ENCODE measurements at places on chromosomes 4 and X.

- DNase-seq, result no peak
Measured at GRCh38 chr4:159103384-159103990, 608 bp downstream of the RAPGEF2 start.

GRCh38 chr4:60945641-60946040 is 254.5 kb upstream of the ADGRL3 start:
- DNase-seq, result no peak

GRCh38 chr4:129087516-129087915 is 5.8 kb downstream of the SCLT1 start:
- DNase-seq, result no peak

GRCh38 chr4:172202480-172203076 is 389.4 kb downstream of the GALNTL6 start:
- peak; percentile 12 for DNase-seq

- DNase-seq, result no peak
Measured at GRCh38 chrX:37840931-37841330, 6.4 kb downstream of the DYNLT3 start.

GRCh38 chr4:7037425-7037824 is 5.7 kb upstream of the TADA2B start:
- no peak for DNase-seq

DNA sequence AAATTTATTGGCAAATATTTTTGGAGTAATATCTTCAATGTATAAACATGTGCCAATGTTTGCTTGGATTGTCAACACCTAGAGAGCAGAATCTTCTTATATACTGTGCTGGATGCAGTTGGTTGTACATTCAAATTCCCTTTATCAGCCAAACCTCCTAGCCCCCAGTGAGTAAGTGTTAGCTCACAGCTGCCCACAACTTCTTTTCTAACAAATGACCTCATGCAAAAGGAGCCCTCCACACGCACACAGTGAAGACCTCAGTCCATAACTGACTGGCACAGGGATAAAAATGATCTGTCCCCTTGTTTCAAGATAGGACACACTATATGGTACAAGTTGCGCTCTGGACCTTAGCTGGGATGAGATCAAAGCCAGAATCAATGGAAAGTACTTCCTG is 458.0 kb upstream of the NWD2 start:
- DNase-seq, result no peak

DNA sequence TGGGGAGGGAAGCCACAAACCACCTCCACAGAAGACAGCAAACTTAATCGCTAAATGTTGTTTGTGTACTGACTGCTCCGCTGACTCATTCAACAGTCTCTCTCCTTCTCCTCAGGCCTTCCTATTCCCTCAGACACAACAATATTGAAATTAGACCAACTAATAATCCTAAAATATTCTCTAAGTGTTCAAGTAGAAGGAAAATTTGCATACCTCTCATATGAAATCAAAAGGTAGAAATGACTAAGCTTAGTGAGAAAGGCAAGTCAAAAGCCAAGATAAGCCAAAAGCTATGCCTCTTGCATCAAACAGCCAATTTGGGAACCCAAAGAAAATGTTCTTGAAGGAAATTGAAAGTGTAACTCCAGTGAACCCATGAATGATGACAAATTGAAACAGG is 75.7 kb upstream of the ARHGAP24 start:
- DNase-seq, result no peak

- no peak for DNase-seq
Measured at GRCh38 chr4:147284935-147285334, 196.0 kb upstream of the EDNRA start.

- DNase-seq, result no peak
Measured at GRCh38 chr4:77104791-77105540, 29.2 kb upstream of the CCNI start.

DNA sequence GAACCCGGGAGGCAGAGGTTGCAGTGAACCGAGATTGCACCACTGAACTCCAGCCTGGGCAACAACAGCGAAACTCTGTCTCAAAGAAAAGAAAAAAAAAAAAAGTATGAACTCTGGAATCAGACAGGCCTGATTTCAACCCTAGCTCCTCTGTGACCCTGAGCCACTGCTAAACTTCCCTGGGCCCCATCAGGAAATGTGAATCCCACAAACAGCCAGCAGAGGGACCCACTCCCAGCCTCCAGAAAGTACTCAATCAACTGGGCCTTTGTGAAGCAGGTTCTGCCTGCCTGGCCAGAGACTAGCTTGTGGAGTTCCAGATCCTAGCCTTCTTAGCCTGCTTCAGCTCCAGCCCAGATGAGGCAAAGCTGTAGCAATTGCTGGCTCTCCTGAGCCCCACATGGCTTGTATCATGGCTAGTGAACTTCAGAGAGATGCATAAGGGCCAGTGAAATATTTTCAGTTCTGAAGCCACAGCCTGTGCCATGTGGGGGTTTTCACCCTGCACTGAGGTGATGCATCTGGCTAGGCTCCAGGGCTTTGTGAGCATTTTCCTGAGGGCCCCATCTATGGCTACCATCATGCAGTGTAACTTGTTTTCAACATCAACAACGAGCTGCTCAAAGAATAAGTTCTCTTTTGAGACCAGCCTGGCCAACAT is 7.2 kb upstream of the IDS start:
- DNase-seq, result peak; percentile 57

DNA sequence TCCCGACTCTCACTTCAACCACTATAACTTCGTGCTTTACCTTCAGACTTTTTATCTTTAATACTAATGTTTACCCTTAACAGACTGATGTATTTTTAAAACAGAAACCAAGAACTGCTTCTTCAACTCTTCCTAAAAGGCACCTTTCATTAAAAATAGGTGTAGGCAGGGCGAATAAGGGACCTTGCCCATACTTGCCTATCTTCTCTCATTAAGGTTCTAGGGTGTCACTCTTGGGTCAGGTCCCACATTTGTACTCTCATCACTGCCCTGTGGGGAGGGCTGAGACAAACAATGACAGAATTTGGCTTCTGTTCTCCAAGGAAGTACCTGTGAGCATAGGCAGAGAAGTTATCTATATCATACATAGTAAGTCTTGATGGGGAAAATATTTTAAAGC is 69.7 kb downstream of the ANKRD50 start:
- DNase-seq, result no peak

- no peak for DNase-seq
Measured at GRCh38 chr4:99321241-99322191, at the start of gene ADH1B. TSS of gene ADH1B (minus strand) at chr4:99321401. CDS start at chr4:99321331, 70 bp downstream.

GRCh38 chr4:26763648-26764047 is 97.0 kb upstream of the STIM2 start:
- no peak for DNase-seq

- DNase-seq, result no peak
Measured at GRCh38 chrX:2486476-2487133, 14.2 kb downstream of the DHRSX start.

- no peak for DNase-seq
Measured at GRCh38 chr4:107034996-107035818, 906 bp downstream of the DKK2 start.

- DNase-seq, result no peak
Measured at GRCh38 chr4:101217353-101218031, 129.8 kb downstream of the PPP3CA start.

GRCh38 chr4:52201715-52202114 is 150.6 kb downstream of the SPATA18 start:
- no peak for DNase-seq

DNA sequence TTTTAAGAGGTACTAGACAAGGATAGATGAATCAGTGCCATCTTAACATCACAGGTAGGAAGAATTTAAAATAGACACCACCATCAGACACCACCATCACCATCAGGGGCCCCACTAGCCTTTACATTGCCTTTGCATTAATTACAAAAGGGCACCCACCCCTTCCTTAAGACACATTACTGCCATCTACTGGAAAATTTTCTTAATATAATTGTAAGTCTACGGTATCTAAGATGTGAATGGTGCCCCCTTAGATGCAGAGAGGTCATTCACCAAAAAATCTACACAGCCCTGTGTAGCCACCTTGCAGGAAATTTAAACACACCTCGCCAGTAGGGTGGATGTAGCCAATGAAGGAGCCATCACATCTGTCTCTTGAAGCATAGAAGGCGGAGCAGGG is 184.1 kb downstream of the MID1IP1 start:
- peak; percentile 14 for DNase-seq
